Daoy (cell line): ENCODE measurements at places on chromosomes 6 and 20. TPM values are rescaled to one million over a fixed set of nuclear protein-coding genes. Genes with fewer than 3 reads are reported as not detected.

- peak; percentile 46 for DNase-seq
These were observed 90.5 kb upstream of the FERMT1 start for GRCh38 chr20:6213311-6213710.

DNA sequence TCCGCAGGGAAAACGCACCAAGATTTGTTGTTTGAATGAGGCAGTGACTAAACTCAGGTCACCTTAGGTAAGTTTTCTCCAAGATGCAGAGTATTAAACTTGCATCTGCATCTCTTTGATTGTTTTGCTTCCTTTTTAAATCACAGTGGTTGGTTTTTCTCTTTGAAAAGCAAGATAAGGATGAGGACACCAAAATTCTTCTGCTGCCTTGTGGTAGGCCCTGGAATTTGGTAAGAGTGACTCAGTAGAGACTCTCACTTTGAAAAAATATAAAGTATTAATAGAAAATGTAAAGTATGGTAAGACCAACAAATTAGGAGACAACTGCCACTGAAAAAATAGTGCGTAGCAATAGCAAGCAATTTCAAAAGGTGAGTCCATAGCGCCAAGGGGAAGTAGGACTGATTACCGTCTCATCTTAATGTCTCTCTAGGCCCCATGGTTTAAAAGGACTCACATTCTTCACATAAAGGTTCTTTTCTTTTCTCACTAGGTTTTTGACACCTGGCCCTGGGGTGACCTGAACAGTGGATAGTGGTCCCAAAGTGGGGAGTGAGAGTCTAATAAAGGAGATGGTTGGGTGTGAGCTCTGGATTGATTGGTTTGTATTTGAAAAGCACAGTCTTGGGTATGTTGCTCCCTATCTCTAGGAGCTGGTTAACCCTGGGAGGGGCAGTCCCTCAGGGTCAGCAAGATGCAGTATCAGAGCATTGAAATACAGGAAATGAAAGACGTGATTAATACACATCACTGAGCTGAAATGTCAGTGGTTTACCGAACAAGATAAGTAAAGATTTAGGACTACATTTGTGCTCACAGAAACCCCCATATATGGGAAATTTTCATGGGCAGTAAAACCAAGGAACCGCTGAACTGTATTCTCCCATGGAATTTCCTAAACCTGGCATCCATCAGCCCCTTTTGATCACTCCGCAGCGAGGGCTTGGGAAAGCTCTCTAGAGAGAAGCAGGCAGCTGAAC is 221.2 kb downstream of the SLC24A3 start:
- DNase-seq: peak; percentile 68

DNA sequence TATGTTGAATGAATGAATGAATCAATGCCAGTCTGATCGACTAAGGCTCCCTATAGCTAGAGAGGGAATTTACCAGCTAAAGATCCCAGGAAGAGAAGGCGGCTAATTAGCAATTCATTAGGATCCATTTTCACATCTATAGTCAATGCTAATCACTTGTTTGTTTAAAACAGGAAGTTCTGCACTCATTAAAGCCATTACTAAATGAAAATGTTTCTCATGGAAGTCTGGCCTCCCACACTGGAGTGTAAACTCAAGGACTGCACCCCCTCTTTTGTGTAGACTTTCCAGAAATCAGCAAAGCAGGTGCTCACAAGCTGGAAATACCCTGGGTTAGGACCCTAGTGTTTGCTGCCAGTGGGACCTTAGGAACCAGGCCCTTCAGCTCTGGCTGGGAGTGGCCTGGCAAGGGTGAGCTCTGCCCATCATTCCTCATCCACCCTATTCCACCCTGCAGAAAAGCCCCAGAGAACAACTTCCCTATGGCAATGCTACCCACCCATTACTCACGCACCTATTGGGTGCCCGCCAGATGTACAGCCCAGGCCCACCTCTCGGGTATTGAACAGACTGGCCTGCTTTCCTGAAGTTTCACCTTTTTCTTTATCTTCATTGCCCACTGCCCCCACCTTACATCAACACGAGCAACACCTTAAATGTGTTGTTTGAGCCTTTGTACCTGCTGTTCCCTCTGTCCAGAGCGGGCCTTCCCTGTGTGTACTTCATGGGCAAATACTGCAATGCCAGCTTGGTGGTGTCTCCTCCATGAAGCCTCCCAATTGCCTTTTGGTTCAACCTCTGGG is 60.8 kb downstream of the TTI1 start:
- DNase-seq: no peak

GRCh38 chr6:34246563-34247391 is 2.0 kb downstream of the SMIM29 start:
- DNase-seq: peak; percentile 90

DNA sequence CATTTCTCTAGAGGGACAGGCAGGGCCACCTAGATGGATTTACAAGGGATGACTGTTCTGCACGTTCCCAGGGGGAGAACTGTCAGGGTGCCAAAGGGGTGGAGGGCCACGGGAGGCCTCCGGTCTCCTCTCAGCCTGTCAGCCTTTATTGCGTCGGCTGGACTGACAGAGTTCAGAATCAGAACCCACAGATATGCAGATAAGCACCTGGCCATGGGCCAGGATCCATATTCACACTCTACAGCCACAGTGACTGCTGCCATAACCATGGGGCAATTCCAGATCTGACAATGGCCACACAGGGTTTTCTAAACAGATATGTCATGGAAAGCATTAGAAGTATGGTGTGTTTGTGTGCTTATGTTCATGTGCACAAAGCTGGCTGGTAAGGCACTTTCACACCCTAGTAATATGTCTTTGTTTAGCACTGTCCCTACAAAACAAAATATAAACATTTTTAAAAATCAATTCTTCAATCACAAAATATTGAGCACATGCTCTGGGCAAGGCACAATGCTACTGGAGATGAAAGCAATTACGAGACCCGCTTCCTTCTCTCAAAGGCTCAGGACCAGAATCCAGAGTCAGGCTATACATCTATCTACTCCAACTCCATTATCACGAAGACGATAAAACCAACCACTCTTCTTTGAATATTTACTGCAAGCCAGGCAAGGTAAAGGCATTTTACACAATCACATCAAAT is 29.1 kb downstream of the TRAM2 start:
- peak; percentile 71 for DNase-seq

GRCh38 chr6:112027942-112028674 is 25.8 kb upstream of the CCN6 start:
- DNase-seq: peak; percentile 17

DNA sequence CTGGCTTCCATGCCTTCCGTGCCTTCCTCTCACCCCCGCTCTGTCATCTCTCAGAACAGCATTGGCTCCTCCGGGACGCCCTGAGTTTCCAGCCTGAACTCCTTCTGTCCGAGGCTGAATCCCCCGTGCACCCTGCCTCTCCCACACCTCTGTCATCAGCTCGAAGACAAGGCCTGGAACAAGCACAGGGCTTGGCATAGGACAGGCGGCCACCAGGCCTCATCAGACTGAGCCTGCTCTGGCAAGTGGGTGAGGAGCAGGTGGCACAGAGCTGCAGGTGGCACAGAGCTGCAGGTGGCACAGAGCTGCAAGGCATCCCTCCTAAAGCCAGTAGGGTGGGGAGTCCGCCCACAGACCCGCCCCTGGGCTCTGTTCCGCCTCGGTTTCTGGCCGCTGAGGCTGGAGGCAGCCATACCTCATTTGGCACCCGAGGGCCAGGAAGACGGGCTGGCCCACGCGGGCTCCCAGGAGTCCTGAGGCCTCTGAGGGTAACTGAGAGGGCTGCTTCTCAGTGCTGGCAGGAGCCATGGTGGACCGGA is 60.2 kb downstream of the EZR start:
- DNase-seq: no peak

DNA sequence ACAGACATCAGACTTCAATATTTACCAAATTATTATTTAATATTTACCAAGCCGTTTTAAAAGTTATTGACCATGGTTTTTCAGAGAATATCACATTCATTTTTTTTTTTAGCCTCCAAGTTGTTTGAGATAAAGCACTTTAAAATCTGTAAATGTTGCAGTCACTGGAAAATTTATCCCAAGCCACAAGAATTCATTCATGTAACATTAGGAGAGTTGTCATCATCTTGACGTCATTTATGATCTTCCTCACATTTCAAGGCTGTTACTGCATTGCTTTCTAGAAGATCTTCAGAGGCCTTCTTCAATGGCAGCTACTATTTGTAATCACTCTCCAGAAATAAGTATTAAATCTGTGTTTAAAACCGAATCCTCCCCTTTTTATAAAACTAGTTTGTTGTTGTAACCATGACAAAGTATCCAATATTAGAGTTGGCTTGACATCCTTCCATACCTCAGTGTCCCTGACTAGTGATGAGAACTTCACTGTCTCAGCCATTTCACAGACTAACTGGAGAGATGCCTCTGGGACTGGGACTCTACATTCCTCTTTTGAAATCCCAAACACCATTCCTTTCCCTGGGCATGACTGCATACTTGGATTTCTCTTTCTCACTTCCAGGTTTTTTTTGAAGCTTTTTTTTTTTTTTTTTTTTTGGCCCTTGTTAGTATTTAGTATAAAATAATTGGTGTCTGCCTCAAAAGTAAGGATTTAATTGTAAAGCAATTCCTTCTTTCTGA is 100.1 kb downstream of the ZFAND3 start:
- DNase-seq: no peak

GRCh38 chr6:116352515-116353471 is 18.0 kb upstream of the DSE start:
- DNase-seq: no peak

Gene OR11A1
- total RNA-seq: not detected in 2 replicates

Gene BMP7
- 11.5 and 12.7 TPM in 2 replicates for total RNA-seq

Gene TBP
- total RNA-seq: 27.7 and 36.7 TPM in 2 replicates

Gene WFDC2
- total RNA-seq: not detected in 2 replicates
